ENCODE measurements at places on chromosomes 6 and 20.

- no peak for DNase-seq
Observed at GRCh38 chr6:514396-514978, 122.9 kb downstream of the IRF4 start.

DNA sequence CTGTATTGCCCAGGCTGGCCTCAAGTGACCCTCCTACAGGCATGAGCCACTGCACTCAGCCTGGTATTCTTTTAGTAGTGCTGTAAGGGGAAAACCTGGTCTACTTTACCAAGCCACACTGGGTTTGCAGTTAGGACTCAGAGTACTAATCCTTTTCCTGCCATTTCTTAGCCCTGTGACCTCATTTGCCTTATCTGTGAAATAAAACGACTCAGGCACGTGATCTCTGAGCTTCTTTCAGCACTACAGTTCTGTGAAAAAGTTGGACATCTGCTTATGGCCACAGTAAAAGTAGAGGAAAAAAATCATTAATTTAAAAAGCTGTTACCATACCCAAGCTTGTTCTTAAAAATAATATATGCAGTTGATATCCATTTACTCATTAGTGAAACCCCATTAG, 1007.5 kb downstream of the KIF16B start:
- DNase-seq: no peak

DNA sequence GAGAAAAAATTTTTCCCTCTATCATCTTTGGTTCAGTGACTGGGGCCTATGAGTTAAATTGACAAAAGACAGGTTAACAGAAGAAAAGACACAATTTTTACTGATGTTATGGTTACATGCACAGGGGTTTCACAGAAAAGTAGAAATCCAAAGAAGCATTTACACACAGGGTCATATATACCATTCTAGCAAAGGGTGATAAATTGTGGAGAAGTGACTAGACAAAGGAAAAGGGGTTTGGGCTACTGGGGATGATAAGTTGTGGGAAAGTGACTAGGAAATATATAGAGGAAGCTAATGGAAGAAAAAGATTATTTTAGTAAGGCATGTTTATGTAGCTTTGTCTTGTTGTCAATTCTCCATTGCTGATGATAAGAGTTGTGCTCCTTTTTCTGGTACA, 276.7 kb upstream of the JARID2 start:
- no peak for DNase-seq

- DNase-seq: no peak
Observed at GRCh38 chr20:63087872-63088680, 81.3 kb upstream of the BHLHE23 start.

DNA sequence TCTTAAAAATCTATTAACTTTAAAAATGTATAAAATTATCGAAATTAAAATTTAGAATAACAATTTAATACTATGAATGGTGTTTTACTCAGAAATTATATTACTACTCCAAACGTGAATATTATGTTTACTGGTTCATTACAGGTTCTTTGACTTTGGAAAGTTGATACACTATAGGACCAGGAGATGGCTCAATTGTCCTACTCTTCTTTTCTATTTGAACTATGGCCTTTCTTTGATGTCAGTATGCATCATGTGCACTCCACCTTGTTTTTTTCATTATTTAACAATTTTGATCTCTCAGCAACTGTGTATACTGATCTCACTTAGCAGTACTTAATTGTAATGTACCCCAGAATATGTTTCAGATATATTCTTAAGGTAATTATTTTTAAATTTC, 391.5 kb upstream of the MANEA start:
- DNase-seq: no peak

DNA sequence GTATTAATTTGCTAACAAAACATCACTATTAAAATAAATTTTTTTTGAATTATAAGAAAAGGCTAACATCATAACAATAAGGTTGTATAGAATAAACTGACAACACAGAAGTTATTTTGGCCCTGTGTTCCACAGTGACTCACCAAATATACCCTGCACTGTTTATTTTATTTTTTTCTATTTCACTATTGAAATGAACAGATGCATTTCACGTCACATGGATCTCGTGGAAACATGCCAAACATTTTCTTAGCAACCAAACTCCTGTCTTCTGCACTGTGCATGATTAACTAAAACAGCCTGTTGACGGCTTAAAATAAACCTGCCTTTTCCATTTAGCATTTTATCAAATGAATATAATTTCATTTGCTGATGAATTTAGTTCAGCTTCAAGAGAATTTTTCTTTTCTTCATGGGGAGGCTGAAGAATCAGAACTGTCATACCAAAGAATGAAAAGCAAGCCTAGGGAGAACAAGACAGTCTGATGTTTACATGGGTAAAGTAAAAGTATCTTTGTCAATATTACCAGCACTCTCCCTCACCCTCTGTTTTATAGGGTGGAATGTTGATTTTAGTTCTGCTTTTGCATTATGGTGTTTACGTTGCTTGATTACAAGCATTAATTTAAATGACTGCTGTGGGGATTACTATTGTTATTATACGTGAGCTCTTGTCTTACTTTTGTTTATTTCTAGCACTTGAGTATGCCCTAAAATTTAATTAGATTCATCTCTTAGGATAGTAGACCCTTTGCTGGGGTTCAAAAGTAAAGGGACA, 115.3 kb downstream of the LCA5 start:
- DNase-seq: no peak

GRCh38 chr6:129030215-129030614, 147.3 kb downstream of the LAMA2 start:
- no peak for DNase-seq

- no peak for DNase-seq
Observed at GRCh38 chr6:78580923-78581322, 286.4 kb upstream of the IRAK1BP1 start.

DNA sequence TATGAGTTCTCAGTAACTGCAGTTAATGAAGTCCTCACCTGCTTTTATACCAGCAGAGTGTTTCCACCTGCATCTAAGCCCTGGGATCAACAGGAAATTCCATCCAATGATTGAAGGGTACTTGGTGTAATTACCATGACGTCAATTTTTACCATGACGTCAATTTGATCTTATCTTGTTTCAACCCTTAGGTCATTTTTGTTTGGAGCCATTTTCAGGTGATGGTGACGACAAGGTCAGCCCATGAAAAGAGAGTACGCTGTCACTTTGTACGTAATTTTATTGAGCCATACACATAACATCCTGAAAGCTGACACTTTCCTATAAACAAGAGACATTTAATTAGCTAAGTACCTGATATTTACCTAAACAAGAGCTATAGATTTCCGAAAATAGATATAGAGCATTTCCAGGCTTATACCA, at the start of gene CGA:
Gene CGA (minus strand): TSS at position 20 of the 423 bp plus-strand sequence. CDS start 6,906 bp downstream, outside the sequence.
- no peak for DNase-seq

GRCh38 chr6:127851197-127851596, 49.7 kb downstream of the THEMIS start:
- DNase-seq: no peak

DNA sequence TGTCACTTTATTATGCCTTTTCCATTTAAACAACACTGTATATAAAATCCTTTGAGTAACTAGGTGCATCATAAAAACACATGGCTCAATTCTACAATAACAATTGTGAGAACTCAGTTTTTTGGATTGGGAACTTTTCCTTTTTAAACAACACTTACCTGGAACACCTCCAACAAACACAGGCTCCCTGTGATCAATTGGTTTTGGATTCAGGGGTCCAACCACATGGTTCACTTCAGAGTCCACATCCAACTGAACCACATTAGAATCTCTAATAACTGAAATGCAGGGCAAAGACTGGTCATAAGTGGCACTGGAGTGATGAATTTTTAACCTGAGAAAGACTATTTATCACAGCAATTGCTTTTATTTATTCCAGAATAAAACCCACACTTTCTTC, 26.5 kb downstream of the FAM229B start:
- DNase-seq: no peak

DNA sequence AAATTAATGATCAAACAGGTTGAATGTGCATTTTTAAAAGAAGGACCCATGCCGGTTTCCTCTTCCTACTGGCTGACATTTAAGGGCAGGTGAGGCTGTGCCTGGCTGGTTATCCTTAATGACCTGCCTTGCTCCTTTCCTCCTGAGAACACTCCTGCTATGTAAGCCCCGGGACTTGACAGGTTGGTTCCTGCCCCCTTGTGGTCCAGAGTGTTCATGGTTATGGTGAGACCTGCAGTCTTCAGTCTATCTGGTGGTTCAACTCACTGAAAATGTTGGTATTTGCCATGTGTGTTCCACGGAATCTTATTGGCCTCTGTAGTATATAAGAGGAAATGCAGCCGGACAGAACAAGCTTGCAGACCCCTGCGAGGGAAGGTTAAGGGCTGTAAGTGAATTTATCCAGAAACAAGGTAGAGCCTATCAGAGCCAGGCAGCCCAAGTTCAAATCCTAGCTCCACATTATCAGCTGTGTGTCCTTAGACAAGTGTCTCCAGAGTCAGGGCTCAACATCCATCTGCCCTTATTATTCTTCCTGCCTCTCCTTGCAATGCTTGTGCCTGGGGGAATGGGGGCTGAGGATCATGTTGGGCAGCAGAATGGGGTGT, 5.2 kb upstream of the BPIFA3 start:
- no peak for DNase-seq

DNA sequence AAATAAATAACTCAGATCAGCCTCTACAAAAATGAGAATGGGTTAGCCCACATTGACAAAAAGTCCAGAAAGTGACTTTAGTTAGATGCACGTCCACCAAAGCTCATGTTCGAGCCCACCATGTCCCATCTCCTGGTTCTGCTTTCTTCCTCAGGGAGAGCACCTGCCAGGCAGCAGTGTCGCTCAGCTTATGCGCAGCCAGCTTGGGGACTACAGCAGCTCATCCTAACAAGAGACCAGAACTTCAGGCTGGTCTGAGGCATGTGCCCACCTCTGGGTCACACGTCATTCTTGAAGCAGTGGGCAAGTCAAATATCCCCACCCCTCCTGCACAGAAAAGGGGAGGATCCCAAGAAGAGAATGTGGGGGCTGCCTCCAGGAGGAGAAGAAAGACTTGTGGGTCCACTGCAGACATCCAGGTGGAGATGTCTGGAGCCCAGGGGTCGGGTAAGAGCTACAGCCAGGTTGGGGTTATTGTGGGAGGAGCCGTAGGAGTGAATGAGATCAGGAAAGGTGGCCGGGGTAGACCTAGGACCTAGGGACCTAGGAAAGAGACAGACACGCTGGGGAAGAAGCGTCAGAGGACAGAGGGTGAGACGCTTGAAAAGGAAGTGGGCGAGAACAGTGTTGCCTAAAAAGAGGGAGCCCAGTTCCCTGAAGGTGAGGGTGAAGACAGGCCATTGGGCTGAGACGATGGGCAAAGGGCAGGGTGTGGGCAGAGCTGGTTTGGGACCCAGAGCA, 52.5 kb downstream of the SSR1 start:
- DNase-seq: no peak

- DNase-seq: no peak
Observed at GRCh38 chr20:64077876-64078551, 1.3 kb downstream of the RGS19 start.

GRCh38 chr20:43196243-43196642, 6.5 kb upstream of the PTPRT start:
- DNase-seq: no peak

- no peak for DNase-seq
Observed at GRCh38 chr6:38170666-38171355, 351.3 kb downstream of the ZFAND3 start.

GRCh38 chr6:107741191-107741680, 82.9 kb downstream of the SCML4 start:
- no peak for DNase-seq

- DNase-seq: no peak
Observed at GRCh38 chr6:127716465-127716864, 139.5 kb downstream of the C6orf58 start.

GRCh38 chr6:151494936-151495320, 1.1 kb downstream of the CCDC170 start:
- no peak for DNase-seq

DNA sequence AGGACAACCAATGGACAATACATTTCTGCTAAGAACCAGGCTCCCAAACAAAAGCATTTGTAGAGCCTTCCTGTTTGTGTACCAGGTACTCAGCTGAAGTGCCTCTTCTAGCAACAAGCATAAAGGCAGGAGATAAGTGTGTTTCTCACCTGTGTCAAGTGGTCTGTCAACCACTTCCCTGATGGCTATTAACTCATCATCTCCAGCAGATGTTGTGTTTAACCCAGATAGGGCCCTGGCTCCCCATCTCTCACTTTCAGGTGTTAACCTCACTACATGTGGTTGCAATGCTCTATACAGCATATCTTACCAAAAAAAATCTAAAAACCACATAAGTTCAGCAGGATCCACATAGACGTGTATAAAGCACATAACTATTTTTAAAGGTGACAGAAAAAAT, 9.6 kb upstream of the IL17A start:
- no peak for DNase-seq

DNA sequence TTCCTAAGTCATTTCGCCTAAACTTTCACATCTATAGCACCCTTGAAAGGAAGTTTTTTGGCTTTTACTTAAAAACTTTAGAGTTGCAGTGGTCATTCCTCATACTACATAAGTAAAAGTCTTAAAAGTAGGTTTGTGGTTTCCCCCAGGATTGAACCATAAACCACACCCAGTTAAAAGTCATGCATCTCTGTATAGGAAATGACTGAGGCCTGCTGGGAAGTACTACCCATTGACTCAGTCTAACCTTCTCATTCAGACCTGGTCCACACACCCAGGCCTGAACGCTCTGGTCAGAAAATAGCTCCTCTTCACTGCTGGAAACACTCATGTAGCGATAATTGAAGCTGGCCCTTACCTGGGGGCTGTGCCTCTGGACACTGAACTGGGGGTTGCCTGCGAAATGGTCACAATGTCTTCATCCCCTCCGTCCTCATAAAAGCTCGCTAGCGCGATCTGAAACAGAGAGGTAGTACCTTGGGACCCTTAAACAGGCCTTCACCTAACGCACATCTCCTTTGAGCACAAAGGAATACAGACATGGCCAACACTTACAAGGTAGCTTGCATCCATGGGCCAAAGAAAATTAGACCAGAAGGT, 2.6 kb downstream of the NSFL1C start:
- DNase-seq: no peak

GRCh38 chr6:84774985-84775284, 10.5 kb upstream of the TBX18 start:
- no peak for DNase-seq

DNA sequence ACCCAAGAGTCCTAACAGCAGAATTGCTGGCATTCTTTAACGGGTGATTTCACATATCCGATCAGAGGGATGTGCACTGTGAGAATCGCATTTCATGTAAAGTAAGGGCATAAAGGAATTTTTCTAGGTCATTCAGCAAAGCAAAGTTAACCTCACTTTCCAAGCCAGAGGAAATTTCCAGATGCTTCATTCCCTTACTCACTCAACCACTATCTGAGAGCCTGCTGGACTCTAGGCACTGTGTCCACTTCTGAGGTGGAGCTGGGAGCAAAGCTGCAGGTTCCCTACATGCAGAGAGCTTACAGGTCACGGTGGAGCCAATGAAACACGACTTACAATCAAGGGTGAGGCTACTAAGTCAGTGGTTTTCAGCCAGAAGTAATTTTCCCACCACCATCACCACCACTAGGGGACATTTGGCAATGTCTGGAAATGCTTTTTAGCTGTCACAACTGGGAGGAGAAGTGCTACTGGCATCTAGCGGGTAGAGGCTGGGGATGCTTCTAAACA, 34.5 kb upstream of the TSHZ2 start:
- no peak for DNase-seq

All from stimulated activated CD8-positive, alpha-beta memory T cell treated with anti-CD3 and anti-CD28 coated beads, Interleukin-4, amount 100 ng/mL, for 24 hours (primary cell).